ENCODE measurements at places on chromosomes 12 and 14.
A peak's percentile ranks its signal among the peaks of the same experiment; 100 is the strongest.

- DNase-seq, result no peak
Observed at GRCh38 chr12:127640181-127640886, 626.6 kb upstream of the TMEM132C start.

GRCh38 chr12:108935159-108935763 is 55.4 kb downstream of the DAO start:
- no peak for DNase-seq

- no peak for DNase-seq
Observed at GRCh38 chr14:83133981-83134645, 1600.5 kb upstream of the SEL1L start.

DNA sequence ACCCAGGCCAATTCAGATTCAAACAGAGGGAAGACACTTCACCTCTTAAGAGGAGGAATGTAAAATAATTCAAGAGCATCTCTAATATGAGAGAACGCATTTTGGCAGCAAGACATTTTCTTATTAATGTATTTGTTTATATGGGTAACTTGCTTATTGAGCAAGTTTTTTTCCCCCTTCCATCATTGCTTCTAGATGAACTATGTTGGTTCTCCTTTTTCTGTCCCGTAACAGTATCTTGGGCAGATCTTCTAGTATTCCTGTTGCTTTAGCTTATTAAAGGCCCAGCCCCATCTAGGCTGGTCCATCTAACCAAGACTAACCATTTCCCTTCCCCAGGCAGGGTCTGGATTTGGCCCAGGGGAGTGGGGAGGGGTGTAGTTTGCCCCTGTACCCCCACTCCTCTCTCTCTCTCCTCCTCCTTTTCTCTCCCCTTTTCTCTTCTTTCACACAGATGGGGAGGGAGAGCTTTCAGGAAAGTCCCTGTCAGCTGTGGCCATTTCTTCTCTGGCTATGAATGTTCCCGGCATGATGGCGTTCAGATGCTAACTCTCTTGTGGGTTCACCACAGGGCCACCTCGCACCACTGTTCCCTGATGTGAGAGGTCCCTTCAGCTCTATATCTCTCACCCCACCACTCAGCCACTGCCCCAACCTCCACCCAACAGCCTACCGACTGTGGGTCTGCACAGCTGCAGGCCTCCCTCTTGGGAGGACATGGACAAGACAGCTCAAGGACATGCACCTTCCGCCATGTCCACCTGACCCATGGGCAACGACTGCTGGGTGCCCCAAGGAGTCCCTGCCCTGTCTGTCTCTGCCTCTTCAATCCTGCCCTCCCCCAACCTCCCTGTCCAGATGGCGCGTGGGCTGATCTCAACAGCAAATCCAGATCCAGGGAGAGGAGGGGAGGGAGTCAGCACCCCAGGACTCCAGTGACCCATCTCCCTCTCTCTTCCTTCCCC is 15.8 kb upstream of the RPS6KL1 start:
- no peak for DNase-seq

DNA sequence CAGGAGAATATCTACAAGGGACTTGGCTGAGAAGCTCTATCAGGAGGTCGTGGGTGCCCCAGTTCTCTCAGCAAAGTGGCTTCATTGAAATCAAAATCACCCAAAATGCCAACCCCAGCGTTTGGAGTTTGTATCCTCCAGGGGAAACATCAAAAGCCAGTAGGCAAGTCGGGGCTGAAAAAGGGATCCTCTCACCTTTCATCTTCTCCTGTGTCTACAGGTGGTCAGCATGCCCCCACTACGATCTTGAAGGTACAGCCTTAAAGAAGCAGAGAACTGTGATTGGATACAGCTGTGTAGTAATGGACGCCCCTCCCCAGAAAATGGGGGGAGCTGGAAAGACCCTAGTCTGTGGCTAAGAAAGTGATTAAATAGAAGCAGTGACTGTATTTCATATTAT is 22.2 kb downstream of the HRK start:
- no peak for DNase-seq

DNA sequence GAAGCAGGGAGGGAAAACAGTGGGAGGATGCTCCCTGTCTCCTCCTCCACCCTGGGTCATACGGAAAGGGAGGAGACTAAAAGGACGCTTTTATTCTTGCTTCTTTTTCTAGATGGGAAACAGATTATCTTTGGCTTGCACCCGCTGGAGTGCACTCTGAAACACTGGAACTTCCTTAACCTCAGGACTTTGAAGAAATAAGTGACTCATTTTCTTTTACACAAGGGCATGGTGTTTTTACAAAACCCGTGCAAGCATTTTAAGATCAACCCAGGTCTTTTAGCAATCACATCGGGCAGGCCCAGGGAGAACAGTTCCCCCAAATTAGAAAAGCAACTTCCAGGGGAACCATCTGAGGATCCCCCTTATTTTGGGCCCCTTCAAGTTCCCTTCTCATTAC is 80.9 kb upstream of the TSPAN11 start:
- no peak for DNase-seq

DNA sequence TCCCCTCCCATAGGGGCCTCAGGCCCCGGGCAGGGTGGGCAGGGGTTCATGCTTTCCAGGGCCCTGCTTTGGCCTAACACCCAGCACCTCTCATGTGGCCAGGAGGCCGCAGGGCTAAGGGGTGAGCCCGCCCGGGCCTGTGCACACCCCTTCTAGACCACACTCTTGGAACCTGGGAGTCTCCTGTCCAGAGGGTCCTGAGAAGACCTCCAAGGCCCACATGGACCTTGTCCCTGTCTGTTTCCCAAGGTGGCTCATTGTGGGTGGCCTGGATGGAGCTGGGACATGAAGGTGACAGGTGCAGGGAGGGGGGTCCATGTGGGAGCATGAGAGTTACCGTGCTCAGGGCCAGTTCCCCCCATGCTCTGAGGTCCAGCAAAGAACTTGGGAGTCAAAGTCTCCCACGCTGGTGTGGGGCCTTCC is 11.6 kb downstream of the DLK1 start:
- peak; percentile 18 for DNase-seq

DNA sequence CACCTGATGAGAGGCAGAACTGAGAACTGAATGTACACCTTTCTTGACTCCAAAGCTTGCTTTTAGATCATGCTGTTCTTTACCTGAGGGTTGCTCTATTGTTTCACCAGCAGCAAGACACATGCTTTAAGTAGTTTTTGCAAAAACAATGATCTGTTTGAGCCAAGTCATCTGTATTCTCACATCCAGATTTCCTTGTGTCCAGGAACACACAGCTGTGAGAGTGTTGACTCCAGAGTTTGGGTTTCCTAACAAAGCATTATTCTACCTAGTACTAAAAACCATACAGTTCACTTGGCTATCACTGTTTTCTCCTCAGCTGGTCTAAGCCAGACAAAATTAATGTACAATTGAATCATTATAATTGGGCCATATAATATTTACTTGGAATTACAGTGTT is 120.4 kb downstream of the STAB2 start:
- DNase-seq, result no peak

DNA sequence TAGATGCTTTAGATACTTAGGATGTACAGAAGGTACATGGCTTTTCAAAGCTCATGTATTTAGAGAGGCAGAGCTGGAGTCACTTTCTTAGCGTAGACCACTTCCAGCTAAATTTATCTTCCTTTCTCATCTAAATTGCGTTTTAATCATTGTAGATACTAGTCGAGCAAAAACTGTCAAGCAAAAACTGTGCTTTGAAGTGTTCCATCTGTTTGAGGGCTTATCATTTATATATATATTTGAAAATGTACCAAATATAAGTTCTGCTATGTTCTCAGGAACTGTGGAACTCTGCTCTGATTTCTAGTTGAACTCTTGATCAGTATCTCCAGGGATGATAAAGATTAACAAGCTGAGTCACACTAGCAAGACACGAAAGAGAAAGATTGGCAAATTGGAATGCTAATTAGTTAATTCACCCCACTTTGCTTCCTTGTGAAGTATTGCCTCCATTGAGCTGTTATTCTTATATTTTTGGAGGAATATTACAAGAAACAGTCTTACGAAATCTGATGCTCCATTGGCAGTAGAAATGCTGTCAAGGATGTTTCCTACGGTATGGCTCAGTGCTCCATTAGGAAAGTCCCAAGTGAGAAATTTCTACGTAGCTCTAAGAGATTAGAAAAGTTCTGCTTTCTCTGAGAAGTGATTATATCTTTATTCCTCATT is 310.7 kb downstream of the AEBP2 start:
- no peak for DNase-seq

DNA sequence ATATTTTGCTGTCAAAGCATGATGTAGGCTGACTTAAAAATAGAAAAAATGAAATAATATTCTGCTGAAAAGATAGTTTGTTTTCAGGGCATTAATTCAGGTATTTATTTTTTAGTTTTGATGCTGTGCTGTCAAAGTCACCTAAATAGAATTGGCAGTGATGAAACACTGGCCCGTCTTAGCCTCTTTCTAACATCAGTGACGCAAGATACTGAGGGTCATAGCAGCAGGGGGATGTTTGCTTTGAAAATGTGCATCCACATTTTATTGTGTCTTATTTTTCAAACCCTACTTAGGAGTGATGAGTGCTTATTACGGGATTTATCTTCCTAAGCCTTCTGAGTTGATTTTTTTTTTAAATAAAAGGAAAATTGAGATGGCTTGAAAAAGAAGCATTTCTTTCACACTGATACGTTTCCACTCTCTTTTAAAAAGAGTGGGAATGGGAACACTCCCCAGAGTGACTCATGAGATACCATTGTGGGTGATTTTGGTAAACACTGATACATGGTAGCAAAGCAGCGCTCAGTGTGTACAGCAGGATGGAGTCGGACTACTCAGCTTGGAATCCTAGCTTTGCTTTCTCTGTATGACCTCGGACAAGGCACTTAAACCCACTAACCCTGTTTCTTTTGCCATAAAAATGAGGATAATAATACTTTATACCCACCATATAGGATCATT is 290.8 kb downstream of the ERC1 start:
- DNase-seq, result no peak

DNA sequence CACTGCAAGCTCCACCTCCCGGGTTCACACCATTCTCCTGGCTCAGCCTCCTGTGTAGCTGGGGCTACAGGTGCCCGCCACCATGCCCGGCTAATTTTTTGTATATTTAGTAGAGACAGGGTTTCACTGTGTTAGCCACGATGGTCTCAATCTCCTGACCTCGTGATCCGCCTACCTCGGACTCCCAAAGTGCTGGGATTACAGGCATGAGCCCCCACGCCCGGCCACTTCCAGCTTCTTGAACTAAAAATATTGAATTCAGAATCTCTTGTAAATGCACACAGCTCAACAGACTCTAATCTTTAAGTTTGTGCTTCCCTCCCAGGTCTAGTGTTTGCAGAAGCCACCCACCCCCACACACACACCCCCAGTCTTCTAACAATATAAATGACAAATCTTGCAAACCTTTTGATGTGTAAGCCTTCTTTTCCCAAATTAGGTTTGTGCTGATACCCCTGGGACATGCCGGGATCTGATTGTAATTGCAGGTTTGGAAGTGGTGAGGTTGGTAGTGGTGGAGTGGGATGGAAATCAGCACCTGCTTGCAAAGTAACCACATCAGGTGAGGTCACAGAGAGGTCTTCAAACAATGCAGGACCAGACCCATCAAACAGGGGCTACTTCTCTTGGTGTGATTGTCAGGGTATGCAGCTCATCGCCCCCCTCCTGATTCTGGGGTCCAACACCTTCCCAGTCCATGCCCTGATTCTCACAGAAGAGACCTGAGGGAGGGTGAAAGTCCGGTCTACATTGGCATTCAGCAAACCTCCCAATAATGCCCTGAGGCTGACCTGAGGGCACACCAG is 51.4 kb upstream of the GPR132 start:
- no peak for DNase-seq

- DNase-seq, result no peak
Observed at GRCh38 chr14:53929871-53930715, 26.5 kb downstream of the BMP4 start.

GRCh38 chr12:124412646-124413015 is 117.7 kb downstream of the RFLNA start:
- no peak for DNase-seq
